ENCODE measurements at places on chromosomes 13 and 19. TPM values are rescaled to one million over a fixed set of nuclear protein-coding genes. Genes with fewer than 3 reads are reported as not detected.
A peak's percentile ranks its signal among the peaks of the same experiment; 100 is the strongest.

DNA sequence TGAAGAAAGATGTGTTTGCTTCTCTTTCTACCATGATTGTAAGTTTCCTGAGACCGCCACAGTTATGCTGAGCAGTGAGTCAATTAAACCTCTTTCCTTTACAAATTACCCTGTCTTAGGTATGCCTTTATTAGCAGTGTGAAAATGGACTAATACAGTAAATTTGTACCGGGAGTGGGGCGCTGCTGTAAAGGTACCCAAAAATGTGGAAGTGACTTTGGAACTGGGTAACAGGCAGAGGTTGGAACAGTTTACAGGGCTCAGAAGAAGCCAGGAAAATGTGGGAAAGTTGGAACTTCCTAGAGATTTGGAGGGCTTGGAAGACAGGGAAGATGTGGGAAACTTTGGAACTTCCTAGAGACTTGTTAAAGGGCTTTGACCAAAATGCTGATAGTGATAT is 9.2 kb upstream of the PDS5B start:
- H3K4me1 ChIP-seq, result no peaks in the 10 kb centered on the region
- no peaks in the 10 kb centered on the region for H3K36me3 ChIP-seq
- H3K27me3 ChIP-seq, result no peaks in the 10 kb centered on the region

DNA sequence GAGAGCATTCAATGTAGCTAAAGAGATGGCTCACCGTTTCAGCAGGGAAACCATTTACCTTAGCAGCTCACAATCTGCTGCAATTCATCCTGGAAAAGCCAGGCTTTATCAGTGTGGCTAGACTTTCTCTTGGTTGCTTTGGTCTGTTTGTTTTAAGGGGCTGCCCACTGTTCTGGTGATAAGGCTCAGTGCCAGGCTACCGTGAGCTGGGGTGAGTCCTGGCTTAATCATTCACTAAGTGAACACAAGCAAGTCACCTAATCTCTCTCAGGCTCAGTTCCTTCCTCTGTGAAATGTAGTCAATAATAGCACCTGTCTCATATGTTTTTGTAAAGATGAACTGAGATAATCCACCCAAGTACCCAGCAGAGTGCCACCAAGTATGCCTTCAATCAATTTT is 229.0 kb downstream of the TEX29 start:
- DNase-seq, result no peak
- no peaks in the 10 kb centered on the region for H3K27me3 ChIP-seq
- H3K4me3 ChIP-seq, result no peak overlapping the region
- no peaks in the 10 kb centered on the region for H3K4me1 ChIP-seq

GRCh38 chr19:33481863-33482262 is 39.7 kb downstream of the PEPD start:
- no peaks in the 10 kb centered on the region for H3K4me1 ChIP-seq
- DNase-seq, result no peak
- H3K27ac ChIP-seq, result no peak overlapping the region
- H3K36me3 ChIP-seq, result no peaks in the 10 kb centered on the region
- H3K4me3 ChIP-seq, result no peak overlapping the region

GRCh38 chr19:6087074-6087571 is 23.2 kb downstream of the RFX2 start:
- H3K36me3 ChIP-seq, result no peaks in the 10 kb centered on the region
- no peak for DNase-seq
- peak overlapping the region; percentile 81 for H3K27ac ChIP-seq
- no peaks in the 10 kb centered on the region for H3K27me3 ChIP-seq
- H3K4me3 ChIP-seq, result no peak overlapping the region

GRCh38 chr19:9043524-9043923 is 33.3 kb upstream of the MUC16 start:
- H3K27ac ChIP-seq, result no peak overlapping the region
- H3K36me3 ChIP-seq, result no peaks in the 10 kb centered on the region
- no peaks in the 10 kb centered on the region for H3K4me1 ChIP-seq
- no peak for DNase-seq

GRCh38 chr19:42352301-42353259 is 27.1 kb downstream of the MEGF8 start:
- no peaks in the 10 kb centered on the region for H3K27me3 ChIP-seq
- H3K27ac ChIP-seq, result no peak overlapping the region
- H3K4me3 ChIP-seq, result no peak overlapping the region
- peak; percentile 48 for DNase-seq

DNA sequence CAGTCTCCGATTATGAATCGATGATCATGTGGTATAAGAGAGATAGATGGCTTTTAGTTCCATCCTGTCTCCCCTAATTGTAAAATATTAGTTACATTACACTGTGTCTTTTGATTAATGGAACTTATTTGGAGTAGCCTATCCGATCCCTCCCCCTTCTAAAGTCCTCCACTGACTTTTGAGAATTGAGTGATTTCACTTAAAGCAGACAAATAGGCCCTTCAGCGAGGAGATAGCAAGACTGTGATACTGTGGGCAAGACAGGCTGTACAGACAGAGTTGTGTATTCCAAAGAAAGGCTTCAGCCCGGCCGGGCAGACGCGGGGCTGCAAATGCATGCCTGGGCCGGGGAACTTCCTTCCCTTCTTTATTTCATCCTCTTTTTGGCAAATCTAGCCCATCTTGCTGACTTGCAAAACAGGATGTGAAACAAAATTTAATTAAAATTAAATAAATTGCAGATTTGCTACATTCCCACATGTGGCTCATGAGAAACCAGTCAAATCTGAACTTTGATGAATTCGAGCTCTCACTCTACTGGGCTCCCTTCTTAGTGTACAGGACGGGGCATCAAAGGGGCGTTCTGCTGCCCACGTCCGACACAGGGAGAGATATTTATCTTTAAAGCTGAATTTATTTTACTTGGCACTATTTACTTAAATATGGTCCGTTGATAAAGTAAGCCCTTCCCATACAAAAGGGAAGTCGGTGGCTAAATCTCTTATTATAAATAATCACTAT is 314.8 kb downstream of the ZNF536 start:
- peak overlapping the region; percentile 37 for H3K4me3 ChIP-seq
- H3K4me1 ChIP-seq, result no peaks in the 10 kb centered on the region
- H3K36me3 ChIP-seq, result no peaks in the 10 kb centered on the region
- no peak overlapping the region for H3K27ac ChIP-seq
- no peak for DNase-seq
- peaks cover 7% of the 10 kb centered on the region for H3K27me3 ChIP-seq

- H3K27me3 ChIP-seq, result no peaks in the 10 kb centered on the region
- H3K4me3 ChIP-seq, result no peak overlapping the region
- peaks cover 6% of the 10 kb centered on the region for H3K4me1 ChIP-seq
- H3K27ac ChIP-seq, result no peak overlapping the region
These were observed 8.5 kb downstream of the SIGLEC11 start for GRCh38 chr19:49952479-49952836.

ZNF491 gene
- 3.9 TPM for total RNA-seq

ACP7 gene
- total RNA-seq, result not detected

AP1M2 gene
- total RNA-seq, result not detected

MAB21L1 gene
- total RNA-seq, result 7.7 TPM
